ENCODE measurements at places on chromosomes 7 and 10.

- no peak for DNase-seq
Measured at GRCh38 chr10:89312973-89313372, 11.1 kb downstream of the IFIT2 start.

- DNase-seq = no peak
Measured at GRCh38 chr7:70053421-70053820, 455.1 kb downstream of the AUTS2 start.

GRCh38 chr10:131959841-131960240, 21.9 kb downstream of the BNIP3 start:
- no peak for DNase-seq

GRCh38 chr10:87622314-87623004, 37.2 kb upstream of the PAPSS2 start:
- no peak for DNase-seq

- no peak for DNase-seq
Measured at GRCh38 chr10:70504521-70505358, 26.2 kb downstream of the PALD1 start.

DNA sequence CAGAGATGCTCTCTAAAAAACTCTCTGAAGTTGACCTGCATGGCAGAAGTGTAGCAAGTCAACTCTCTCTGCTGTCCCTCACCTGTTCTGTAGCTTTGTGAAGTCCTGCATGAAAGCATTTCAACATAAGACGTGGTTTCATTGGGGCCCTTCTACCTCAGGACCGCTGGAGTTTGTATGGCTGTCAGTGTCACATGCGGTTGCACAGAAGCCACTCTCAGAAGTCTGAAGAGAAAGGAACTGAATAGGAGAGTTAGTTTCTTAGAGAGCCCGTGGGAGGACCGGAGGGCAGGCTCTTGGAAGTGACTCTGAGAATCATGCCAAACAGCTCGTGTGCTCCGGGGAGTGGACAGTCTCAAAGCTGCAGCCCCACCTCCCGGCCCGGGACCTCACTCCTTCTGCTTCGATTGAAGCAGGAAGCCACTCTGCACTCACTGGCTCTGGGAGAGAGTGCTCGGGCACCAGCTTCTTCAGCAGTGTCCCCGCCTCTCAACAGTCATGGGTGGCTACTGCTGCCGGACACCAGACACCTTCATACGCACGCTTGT, 486.7 kb downstream of the SDK1 start:
- DNase-seq = no peak

DNA sequence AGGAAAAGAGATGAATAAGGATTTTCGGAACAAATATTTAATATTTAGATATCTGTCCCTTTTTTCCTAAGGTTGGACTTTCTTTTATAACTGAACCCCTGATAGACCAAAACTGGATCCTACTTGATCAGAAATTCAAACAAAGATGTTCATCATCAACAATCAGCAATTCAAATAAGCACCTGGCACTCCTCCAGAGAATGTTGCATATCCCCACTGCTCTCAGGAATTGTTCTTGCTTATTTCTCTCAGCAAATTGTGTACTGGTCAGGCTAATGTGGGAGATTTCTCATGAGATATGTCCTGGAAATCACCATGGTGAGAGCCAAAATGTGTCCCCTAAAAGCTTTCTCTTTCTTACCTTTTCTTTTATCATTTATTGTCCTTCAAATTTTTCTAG, 40.3 kb upstream of the LHFPL3 start:
- DNase-seq = no peak

GRCh38 chr7:104206841-104207240, 972 bp downstream of the ORC5 start:
- no peak for DNase-seq

GRCh38 chr7:143362131-143363015, at the start of gene FAM131B:
Gene FAM131B, minus strand, starts transcription at chr7:143362713. Its CDS starts 110 bp downstream, at chr7:143362603.
- DNase-seq = no peak

- DNase-seq = no peak
Measured at GRCh38 chr7:158061026-158061630, 526.5 kb downstream of the PTPRN2 start.
